ENCODE measurements at places on chromosomes 2 and 18.

DNA sequence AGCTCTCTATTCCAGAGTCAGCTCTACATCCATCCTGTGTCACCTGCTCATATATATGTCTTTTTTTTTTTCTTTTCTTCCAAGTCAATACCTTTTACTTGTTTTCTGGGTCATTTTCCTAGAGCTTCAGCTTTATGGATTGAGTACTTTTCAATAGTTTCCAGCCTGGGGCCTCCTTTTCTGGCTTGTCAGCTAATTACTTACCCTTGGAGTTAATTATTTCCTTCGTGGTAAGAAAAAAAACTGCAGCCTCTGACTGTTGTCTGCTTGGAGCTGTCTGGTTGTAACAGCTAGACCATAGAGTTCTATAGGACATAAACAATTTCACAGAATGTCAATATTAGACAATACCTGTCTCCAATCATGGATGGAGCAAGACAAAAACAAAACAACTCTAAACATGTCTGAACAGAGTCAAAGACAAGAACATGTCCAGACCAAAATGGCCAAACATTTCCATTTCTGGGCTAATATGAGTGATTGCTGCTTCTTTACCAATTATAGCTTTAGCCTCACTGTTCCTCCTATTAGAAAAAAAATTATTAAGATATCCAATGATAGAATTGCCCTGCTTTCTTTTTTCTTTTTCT lies 643.1 kb downstream of the SLC4A3 start:
- DNase-seq = no peak

DNA sequence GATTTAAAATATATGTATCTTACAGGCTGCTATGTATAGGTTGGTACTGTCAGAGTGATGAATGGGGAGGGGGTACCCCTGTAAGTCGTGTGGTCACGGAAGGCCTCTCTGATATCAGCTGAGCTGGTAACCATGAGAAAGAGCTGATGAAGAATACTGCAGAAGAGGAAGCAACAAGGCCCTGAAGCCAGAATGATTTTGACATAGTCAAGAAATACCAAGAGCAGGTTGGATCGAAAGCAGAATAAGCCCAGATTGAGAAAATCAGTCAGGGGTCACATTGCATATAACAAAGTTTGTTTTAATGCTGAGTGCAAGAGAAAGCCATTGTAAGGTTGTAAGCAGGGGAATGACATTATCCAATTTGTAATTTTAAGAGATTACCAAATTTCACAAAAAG lies 57.3 kb downstream of the UNC50 start:
- no peak for DNase-seq

DNA sequence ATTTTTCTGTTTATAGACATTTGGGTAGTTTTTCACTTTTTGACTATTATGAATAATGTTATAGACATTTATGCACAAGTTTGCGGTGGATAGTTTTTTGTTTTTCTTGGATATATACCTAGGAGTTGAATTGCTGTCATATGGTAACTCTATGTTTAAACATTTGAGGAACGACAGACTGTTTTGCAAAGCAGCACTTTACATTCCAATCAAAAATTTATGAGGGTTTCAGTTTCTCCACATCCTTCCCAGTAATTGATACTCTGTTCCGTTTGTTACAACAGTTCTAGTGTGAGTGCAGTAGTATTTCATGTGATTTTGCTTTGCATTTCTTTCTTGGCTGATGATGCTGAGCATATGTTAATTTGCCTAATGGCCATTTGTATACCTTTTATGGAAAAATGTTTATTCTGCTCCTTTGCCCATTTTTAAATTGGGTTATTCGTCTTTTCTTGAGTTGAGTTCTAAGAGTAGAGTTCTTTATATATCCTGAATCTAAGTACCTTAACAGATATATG lies 617.3 kb upstream of the LRATD1 start:
- no peak for DNase-seq

GRCh38 chr18:10169064-10169562 lies 255.3 kb downstream of the VAPA start:
- no peak for DNase-seq

- no peak for DNase-seq
Observed at GRCh38 chr2:241821460-241822263, 12.7 kb downstream of the NEU4 start.

GRCh38 chr2:61470965-61471904 lies at the start of gene USP34:
USP34 (minus strand) TSS chr2:61471087; CDS start chr2:61470692, 395 bp downstream.
- peak; percentile 84 for DNase-seq

DNA sequence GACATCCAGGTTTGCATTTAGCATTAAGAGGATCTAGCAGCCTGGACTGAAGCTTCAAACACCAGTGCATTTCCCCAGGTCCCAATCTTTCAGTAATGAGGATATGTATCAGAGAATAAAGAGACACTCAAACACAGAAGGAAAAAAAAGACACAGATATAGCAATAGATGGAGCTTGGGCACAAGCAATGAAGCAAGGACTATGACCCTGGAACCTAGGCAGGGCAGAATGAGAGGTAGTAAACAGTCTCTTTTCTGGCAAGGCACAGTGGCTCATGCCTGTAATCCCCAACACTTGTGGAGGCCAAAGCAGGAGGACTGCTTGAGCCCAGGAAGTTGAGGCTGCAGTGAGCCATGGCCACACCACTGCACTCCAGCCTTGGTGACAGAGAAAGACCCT lies 80.7 kb upstream of the HNRNPA3 start:
- DNase-seq = no peak

GRCh38 chr2:6946722-6947121 lies 29.5 kb downstream of the RNF144A start:
- DNase-seq = no peak

- no peak for DNase-seq
Observed at GRCh38 chr2:23053601-23054000, 331.4 kb upstream of the KLHL29 start.

DNA sequence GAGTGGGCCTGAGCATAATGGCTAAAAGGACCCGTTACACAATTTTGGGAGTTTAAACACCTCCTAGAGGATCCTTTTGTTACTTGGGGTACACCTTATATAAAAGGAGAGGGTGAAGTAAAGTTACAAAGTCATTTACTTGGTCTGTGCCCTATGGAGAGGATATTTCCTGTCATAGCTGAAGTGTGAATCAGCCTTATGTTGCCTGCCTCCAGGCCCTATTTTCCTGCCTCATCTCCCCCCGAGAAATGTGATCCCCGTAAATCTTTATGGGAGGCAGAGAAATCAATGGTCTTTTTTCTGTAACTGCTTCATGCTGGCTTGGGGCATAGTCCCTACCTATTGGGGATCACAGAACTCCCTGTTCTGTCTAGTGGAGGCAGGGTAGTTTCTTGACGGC lies 906.6 kb downstream of the DSC3 start:
- no peak for DNase-seq

DNA sequence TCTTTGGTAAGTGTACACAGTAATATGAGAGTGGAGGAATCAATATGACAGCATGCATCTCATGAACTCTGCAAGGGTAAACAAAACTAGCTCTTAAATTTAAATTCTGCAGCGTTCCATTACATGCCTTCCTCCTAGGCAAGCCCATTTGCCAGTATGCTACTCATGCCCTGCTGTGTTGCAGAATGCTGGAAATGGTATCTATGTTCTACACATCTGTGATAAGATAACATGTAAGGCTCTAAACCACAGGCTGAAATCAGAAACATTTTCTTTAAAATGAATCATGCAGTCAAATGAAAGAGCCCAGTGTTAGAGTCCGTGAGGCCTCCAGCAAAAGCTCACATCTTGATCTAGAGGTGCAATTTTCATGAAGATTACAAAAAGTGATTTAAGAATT lies 112.8 kb upstream of the FN1 start:
- no peak for DNase-seq

DNA sequence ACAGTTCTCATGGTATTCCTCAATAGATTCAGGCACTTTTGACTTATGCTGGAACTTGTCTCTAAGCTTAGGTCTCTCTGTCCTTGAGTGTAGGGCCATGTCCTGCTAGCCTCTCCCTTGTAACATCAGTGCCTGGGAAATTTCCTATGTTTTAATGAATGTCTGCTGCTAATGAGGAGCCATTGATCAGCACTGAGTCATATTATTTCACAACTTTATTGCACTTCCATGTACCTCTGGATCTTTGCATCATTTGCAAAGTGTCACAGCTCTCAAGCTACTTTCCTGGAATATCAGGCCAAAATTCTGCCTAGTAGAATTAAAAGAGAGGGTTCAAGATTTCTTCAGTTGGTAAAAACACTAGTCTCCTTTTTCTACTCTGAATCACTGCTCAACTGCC lies 102.5 kb downstream of the GAREM1 start:
- DNase-seq = no peak

DNA sequence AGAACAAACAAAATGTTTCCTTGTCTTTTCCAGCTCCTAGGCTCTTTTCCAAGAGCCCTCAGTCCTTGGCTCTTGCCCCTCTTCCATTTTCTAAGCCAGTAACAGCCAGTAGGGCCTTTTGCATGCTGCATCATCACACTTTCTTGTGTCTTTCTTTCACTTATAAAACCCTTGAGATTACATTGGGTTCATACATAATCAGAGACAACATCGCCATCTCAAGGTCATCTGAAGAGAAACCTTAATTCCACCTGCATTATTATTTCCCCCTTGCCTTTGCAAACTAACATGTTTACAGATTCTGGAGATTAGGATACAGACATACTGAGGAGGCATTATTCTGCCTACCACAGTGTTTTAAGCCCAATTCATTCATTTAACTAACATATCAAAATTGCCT lies 697.3 kb downstream of the TRIB2 start:
- DNase-seq = no peak

DNA sequence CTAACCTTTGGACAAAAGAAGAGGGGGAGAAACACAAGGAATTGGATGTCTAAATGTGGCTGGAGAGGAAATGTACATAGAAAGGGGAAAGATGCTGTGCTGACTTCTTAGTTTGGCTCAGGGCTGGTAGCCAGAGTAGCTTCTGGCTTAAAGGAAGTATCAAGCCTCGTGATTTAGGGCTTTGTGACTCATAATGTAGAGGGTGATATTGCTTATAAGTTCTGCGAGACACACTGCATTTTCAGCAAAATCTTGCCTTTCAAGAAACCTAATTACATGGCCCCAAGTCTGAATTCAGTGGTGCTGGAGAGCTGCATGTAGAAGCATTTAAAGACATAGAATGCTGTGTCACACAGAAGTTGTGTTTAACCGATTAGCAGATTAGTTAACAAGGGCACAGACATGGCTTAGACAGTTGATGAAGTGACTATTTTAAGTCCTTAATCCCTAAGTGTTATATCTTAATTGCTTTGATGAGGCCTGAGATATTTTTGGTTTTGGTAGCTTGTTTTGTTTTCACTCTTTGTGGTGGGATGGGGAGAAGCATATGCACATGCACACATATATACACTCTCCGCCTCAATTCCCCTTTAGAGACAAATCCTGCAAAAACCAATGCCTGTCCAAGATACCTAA lies 66.4 kb downstream of the EPAS1 start:
- no peak for DNase-seq

DNA sequence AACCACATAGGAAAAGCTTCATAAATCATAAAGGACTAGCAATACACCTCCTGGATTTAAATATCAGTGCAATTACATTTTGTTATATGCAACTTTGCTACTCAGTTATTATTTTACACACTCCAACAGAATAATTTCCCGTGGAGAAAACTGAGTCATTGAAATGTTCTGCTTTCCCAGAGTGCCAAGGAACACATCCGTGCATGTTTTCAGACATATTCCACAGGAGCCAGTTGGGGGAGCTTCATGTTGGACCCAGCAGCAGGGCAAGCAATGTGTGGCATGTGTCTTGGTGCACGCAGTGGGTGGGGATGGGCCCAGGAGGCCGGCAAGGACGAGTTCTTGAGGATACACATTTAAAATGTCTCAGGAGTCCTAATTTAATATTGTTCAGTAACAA lies 14.4 kb upstream of the SMIM21 start:
- DNase-seq = no peak

DNA sequence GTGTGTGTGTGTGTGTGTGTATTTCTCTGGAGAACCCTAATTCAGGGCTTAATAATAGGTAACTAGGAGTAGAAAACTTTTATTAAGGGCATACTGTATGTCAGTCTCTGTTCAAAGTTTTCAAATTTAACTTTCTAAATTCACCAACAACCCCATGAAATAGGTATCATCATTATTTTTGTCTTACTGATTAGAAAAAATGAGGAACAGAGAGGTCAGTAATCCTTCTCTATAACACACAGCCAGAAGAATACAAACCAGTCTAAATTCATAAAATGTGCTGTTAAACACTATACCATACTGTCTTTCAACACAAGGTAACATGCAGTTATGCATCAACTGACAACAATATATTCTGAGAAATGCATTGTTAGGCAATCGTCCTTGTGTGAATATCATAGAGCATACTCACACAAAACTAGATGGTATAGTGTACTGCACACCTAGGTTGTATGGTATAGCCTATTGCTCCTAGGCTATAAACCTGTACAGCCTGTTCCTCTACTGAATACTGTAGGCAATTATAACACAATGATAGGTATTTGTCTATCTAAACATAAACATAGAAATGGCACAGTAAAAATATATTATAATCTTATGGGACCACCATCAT lies 143.1 kb downstream of the PTH2R start:
- no peak for DNase-seq

DNA sequence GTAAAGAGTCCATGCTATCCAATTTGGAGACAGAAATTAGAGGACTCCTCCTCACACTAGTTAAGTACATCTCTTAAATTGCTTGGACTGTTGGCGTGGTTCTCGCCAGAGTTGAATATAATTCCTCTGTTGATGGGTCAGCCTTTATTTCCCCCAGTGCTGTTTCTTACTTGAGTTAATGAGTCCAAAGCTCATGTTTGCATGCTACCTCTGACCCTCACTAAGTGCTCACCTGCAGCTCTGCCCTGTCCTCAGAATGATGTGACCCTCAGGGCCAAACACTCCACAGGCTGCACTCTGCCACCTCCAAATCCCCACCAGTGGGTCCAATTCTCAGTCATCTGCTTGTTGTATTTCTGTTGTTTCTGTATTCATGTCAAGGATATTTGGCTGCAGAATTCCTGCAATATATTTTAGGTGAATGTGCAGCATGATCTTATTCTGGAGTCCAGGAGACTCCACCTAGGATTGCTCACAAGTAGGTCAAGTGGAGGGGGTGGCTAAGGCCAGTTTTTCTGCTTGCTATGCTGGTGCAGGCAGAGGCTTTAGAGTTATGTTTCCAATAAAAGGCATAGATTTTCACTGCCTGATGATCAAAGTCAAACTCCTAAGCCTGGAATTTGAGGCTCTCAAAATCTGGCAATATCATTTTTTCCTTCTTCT lies 37.8 kb downstream of the RDH14 start:
- no peak for DNase-seq

DNA sequence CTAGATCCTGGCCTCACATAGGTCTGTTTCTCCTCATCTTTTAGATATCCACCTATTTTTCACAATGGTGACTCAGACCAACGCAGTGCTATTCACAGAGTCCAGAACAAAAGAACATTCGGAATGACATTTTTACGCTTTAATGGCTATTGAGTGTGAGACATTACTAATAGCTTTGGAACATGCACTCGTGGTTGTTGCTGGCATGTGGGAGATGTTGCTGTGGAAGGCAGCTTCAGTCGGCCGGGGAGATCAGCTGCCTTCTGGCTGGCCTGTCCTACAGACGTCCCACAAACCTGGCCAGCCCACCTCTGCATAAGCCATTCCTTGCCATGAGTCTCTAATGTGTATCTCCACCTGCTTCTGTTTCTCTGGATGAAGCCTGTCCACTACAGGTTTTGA lies 3.4 kb downstream of the MBP start:
- no peak for DNase-seq

All from stimulated activated CD4-positive, alpha-beta T cell treated with anti-CD3 and anti-CD28 coated beads, Interleukin-4, amount 100 ng/mL, for 48 hours (primary cell).